HEK293T (cell line): ENCODE measurements at places on chromosomes 16 and 17.

GRCh38 chr17:33803686-33804085 is 451.4 kb upstream of the CCL2 start:
- no peak for DNase-seq

GRCh38 chr17:9266697-9267117 is 245.4 kb downstream of the NTN1 start:
- DNase-seq, result no peak

GRCh38 chr17:13940858-13941665 is 128.2 kb upstream of the COX10 start:
- no peak for DNase-seq

GRCh38 chr17:63635787-63636186 is 13.6 kb downstream of the MAP3K3 start:
- DNase-seq, result no peak

DNA sequence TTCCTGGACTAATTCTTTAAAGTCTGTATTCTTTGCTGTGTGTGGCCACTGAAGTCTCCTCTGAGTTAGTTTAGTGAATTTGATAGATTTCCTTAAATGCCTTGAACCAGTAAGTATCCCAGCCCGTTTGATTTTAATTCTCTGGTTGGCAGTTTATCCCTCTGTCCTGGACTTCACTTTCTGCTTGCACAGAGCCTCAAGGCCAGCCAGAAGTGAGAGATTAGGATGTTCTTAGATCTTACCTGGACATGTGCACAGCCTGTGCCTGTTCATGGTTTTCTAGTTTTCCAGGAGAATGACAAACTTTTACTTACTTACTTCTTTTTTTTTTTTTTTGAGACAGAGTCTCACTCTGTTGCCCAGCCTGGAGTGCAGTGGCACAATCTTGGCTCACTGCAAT is 10.8 kb upstream of the SLC38A7 start:
- no peak for DNase-seq

- DNase-seq, result no peak
These were observed 2.5 kb downstream of the RPAIN start for GRCh38 chr17:5422505-5422904.

DNA sequence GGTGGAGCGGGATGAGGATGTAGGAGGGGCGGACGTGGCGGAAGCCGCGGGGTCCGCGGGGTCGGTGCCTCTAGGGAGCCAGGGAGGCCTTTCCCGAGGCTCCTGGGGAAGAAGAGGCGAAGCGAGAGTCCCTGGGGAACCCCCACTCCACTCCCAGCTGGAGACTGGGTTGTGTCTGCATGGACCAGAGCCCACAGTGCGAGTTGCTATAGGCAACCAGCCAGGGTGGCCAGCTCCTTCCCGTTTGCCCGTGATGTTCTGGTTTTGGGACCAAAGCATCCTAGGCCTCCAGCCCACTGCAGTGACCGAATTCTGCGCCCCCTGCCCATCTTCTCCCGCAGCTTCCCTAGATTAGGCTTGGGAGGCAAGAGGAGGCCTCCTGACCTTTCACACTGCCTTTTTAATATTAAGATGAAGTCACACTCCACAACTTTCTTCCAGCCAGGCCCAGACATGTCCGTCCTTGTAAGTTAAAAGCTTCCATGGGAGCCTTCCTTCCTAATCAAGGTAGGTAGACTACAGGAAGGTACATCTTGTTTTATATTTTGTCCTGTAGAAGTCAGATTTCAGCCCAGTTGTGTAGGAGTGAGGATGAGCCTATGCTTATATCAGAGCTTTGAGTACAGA is 469 bp downstream of the AMZ2 start:
- DNase-seq, result no peak
